ENCODE measurements at places on chromosomes 6 and 20.

DNA sequence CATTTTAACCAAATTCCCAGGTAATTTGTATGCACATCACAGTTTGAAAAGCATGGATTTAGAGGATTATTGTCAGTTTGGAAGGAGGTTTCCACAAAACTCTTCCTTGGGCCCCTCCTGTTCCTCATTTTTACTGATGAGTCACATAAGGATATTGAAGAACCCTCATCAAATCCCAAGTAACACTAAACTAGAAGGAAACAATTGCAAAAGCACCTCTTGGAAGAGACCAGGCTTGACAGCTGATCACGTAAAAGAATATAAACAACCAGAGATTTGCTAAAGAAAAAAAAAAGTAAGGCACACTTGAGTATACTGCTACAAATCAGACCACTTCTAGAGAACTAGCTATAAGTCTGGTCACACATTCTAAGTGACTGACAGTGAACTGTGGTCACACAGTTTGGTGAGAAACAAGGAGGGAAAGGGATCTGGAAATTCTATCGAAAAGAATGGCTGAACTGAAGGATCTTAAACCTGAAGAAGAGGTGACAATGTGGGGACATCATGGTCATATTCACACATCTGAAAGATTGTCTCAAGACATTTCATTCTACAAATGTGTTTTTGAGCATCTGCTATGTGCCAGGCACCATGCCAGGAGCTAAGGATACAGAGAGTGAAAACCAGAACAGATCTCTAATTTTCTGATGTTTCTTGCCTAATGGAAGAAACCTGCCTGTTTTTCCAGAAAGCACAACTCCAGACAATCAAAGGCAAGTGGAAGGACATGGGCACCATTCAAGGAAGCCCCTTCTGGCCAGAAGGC is 24.1 kb downstream of the ZHX3 start:
- no peak for DNase-seq

DNA sequence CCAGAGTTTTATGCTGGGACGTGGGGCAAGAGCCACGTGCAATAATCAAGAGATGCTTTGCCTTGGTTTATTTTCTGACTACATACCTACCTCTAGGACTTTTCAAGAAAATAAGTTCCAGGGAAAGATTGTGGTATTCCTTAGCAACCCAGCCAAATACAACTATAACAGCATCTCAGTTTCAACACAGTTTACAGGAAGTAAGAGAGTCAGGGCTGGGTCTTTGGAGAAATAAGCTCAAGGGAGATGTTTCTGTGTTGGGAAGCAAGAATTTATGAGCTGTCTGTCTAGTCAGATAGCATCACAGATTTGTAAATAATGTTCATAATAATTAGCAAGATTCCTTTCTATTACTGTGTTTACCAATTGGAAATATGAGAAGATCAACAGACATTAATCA is 35.1 kb downstream of the MAP3K5 start:
- no peak for DNase-seq

- no peak for DNase-seq
These were observed 144.2 kb downstream of the GMDS start for GRCh38 chr6:2101213-2101612.

GRCh38 chr6:27617700-27618689 is 145.1 kb upstream of the ZNF184 start:
- peak; percentile 43 for DNase-seq

DNA sequence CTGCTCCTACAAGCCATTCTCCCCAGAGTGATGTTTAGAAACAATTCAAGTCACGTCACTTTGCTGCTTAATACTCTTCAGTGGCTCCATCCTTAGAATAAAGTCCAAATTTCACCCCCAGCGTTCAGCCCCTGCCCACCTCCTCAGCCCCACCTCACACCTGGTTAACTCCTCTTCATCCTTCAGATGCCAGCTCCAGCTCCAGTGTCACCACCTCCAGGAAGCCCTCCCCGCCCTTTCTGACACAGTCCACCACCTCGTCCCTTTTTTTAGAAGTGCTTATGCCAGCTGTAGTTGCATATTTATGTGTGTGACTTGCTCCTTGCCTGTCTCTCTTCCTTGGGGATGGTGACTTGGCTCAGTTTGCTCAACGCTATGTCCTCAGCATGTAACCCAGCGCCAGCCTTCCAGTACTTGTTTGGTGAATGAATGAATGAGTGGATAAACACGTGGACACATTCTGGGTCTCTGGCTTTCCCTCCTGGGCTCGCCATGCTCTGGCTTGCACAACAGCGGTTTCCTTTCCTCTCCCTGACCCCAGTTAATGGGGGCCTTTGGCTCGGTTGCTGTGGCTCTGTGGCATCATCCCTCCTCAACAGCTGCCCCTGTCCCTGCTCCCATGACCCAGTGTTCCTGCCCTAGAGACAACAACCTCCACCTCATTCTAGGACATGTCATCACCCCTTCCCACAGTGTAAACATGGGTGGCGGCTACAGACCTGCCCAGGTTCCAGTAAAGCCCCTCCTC is 3.7 kb upstream of the IP6K3 start:
- no peak for DNase-seq

All from stimulated activated CD4-positive, alpha-beta T cell treated with anti-CD3 and anti-CD28 coated beads, Interleukin-15, amount 100 ng/mL, for 24 hours (primary cell).